ENCODE measurements at places on chromosomes 3 and 15.

DNA sequence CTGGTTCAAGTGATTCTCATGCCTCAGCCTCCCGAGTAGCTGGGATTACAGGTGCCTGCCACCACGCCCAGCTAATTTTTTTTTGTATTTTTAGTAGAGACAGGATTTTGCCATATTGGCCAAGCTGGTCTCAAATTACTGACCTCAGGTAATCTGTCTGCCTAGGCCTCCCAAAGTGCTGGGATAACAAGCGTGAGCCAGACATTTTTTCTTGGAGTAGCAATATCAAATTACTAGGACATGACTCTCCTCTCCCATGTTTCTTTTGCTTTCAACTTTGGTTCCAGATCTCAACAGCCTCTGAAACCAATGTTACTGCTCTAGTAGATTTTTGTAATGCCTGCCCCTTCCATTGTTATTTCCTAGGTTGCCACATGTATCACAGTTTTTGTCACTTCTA lies 462.0 kb downstream of the GBE1 start:
- no peak for DNase-seq

DNA sequence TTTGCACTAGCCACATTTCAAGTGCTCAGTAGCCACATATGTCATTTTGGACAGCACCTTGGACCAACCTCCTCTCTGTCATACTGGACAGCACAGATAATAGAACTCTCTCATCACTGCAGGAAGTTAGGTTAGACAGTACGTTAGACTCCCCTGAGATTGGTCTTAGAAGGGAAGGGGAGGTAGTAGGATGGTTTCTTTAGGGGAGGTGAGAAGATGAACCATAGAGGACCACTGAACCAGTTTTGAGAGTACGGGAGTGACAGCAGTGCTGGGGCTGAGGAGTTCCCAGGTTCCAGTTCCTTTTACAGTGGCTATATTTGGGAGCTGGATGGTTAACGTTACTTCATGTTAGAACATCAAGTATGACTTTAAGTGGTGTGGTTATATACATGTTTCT lies 7.8 kb downstream of the LRCH3 start:
- DNase-seq, result no peak

- DNase-seq, result no peak
Observed at GRCh38 chr3:195708626-195709481, 11.9 kb upstream of the MUC20 start.

DNA sequence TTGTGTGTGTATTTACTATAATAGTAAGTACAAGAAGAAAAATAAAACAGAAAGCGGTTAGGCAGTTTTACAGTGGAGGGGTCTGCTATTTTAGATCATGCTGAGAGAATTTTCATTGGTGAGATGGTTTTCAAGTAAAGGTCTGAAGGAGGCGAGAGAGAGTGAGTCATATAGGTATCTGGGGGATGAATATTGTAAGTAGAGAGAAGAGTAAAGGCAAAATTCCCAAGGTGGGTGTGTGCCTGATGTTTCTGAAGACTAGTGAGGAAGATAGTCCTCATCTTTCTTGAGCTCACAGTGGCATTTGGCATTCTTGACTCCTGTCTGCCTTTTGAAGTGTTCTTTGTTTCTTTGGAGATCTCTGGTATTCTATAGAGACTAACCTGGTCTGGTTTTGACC lies 38.6 kb downstream of the CRYBG3 start:
- DNase-seq, result no peak

DNA sequence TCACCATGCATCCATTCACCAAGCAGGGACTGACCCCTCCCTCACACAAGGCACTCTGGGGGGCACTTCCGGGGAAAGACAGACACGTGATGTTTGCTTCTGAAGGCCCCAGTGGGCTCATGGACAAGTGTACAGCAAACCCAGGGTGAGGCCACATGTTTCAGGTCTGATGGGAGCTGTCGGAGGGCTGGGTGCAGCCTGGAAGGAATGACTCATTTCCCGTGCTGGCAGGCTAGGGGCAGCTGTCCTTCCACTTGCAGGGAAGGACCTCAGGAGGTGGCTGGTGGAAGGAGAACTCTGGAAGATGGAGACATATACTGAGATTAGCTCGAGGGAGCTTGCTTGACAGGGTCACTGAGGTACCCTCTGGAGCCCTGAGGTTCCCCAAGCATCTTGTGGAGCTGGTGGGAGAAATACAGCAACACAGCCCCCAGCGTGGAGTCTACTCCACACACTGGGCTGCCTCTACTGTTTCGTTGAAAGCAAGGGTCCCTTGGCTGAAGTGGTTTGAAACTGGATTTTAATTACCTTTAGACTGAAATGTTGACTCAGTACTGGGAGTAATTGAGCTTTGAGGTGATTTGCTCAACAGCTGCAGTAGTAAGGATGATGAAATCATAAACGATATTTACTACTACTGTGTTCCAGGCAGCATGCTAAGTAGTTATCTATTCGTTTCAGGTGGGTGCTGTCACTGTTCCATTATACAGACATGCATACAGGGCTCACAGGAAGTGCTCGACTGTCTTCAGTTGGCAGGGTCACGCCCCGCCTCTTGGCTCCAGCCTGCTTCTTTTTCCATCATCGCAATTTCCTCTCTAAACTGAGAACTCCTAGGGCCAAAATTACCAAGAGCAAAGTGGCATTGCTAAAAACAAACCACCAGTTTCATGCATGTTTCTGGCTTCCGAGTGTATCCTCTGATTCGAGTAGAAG lies 230.4 kb downstream of the ADAMTS17 start:
- no peak for DNase-seq

- no peak for DNase-seq
Observed at GRCh38 chr15:49137861-49138260, 17.5 kb downstream of the COPS2 start.

GRCh38 chr15:80060356-80061006 lies 1.0 kb downstream of the ZFAND6 start:
- DNase-seq, result no peak

DNA sequence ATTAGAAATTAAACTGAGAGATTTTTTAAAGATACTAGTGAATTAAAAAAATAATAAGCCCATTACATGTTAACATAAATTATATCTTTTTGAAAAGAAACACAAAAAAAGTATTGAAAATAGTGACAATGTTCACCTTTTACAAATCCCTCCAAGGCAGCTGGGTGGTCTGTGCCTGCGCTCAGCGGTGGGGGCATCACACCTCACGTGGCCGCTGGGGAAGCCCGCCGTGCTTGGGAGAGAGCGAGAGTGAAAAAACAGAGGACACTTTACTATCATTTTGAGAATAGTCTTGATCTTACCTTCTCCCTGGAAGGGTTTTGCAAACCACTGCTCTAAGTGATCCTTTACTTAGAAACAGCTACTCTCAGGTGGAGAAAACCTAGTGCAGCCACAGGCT lies 76.9 kb downstream of the CRTC3 start:
- no peak for DNase-seq

- DNase-seq, result no peak
Observed at GRCh38 chr15:78790027-78790426, 21.2 kb downstream of the ADAMTS7 start.

DNA sequence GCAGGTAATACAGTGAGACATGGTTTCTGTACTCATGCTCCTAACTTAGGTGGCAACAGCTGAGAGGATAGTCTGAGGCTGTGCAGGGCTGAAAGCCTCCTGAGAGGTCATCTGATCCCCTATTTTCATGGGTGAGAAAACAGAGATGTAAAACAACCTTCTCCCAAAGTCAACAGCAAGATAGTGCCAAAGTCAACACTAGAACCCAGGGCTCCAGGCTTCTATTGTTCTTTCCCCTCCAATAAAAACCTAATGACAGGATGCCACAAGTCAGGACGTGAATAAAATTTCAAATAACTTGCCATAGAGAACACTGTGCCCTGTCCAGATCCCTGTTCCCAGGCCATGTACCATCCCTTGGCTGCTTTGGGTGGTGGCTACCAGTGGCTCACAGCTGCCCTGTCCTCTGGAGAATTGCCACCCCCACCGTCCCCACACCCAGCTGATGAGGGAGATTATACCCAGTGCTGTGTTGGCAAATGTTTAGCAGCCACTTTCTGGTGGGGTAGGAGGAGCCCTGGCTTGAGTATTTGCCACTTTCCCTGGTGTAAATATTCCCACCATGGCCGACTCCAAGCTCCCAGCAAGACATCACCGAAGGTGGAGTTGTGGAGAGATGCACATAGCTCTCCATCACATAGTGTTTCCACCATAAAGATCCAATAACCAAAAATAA lies 54.8 kb downstream of the SRGAP3 start:
- no peak for DNase-seq

DNA sequence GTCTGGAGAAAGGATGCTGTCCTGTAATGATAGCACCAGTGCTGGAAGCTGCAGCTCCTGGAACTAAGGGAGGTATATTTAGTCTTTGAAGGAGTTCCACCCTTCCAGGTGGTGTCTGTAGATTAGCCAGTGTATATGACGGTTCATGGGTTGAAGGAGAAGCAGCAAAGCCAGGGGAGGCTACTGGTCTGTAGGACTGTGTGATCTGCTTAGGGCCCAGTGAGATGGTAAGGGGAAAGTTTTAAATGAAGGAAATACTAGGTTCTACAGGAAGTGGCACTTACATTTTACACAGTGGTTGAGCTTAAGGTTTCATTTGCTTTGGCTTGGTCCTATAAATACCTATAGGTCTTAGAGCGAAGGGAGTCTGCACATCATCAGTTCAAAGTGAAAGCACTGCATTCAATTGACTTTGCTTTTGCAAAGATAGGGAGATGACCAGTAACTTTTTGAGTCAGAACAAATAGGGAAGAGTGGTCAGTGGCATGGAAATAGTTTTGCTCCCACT lies 5.6 kb downstream of the SLC25A38 start:
- DNase-seq, result no peak

GRCh38 chr3:123347691-123348264 lies 101.1 kb downstream of the ADCY5 start:
- DNase-seq, result no peak

DNA sequence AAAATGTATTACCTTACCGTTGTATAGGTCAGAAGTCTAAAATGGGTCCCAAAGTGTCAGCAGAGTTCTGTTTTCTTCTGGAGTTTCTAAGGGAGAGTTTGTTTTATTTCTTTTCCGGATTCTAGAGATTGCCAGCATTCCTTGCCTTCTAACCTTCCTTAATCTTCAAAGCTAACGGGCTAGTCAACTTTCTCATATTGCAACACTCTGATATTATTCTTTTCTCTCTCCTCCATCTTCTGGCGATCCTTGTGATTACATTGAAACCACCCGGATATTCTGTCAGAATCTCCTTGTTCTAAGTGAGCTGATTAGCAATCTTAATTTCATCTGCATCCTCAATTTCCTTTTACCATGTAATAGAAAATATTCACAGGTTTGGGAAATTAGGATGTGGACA lies 36.2 kb upstream of the AADACL2 start:
- no peak for DNase-seq

DNA sequence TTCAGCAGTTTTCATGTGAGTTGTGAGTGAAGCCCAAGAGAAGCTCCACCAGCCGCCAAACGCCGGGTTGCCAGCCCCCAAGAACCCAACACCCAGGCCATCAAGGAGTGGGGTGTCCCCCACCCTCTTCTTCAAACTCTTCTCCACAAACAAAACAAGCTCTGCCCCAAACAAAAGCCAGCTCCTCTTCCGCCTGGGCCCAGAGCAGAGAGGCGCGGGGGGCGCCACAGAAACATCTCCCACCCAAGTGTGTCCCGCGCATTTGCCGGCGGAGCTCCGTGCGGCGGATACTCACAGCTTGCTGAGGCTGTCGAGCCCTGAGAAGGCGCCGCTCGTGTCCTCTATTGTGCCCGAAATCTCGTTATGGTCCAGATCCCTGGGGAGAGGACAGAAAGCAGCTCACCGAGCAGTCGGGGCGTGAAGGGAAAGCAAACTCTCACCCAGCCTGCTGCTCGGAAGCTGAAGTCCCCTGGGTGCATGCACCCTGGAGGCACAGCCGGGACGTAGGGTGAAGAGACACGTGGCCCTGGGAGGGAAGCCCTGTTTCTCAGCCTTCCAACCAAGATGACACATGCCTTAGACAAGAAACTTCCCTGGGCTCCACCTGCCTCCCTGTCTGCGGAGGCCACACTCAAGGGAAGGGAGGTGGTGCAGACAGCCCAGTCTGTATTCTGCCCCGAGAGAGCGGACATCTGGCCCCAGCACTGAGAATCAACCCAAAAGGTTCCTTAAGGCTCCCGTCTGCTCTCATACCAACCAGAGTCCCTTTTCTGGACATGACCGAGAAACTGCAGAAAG lies 95.7 kb downstream of the LRIG1 start:
- no peak for DNase-seq

DNA sequence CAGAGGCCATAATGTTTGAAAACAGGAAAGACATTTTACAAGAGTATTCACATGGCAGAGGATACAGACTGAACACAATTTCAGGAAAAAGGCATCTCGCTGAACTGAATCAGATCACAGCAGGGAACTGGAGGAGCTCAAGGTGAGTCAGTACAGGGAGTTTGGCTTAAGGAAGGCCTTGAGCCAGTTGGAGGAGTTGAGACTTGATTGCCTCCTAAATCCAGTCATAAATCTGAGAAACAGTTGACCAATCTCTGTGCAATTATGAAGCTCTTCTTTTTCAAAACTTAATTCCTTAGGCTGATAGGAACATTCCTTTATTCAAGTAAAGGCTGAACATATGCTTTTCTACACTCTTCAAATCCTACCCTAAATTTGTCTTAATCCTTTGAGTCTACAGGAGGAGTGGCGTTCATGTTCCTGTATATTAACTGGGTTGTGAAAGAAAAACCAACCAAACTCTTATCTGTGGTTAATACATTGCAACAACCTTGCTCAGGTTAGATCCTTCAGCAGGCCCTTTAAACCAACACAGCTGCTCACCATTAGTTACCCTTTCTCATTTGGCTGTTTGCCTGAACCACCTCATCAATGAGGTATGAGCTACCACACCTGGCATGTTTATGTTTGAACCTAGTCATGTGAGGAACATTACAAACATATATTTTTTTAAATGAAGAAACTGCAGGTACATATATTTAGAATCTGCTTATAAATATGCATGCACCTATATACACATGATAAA lies 404.1 kb upstream of the ATP11B start:
- no peak for DNase-seq

GRCh38 chr3:170465955-170466354 lies 47.3 kb downstream of the CLDN11 start:
- no peak for DNase-seq

- DNase-seq, result no peak
Observed at GRCh38 chr3:27927882-27928281, 205.8 kb upstream of the EOMES start.

Measured in C1 segment of cervical spinal cord (tissue), 14 donors.